ENCODE measurements at places on chromosomes 13 and 19. TPM values are rescaled to one million over a fixed set of nuclear protein-coding genes. Genes with fewer than 3 reads are reported as not detected.

DNA sequence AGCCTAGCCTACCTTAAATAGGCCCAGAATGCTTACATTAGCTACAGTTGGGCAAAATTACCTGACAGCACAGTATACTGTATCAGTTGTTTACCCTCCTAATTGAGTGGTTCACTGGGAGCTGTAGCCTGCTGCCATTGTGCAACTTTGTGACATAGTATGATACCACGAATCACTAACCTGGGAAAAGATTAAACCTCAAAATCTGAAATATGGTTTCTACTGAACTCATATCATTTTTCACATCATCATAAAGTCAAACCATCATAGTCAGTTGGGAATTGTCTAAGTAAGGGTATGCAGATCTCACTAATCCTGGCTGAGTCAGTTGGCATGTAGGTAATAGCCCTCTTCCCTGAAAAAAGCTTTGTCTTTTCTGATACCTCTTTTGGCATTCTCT is 9.2 kb downstream of the PAN3 start:
- DNase-seq = no peak

DNA sequence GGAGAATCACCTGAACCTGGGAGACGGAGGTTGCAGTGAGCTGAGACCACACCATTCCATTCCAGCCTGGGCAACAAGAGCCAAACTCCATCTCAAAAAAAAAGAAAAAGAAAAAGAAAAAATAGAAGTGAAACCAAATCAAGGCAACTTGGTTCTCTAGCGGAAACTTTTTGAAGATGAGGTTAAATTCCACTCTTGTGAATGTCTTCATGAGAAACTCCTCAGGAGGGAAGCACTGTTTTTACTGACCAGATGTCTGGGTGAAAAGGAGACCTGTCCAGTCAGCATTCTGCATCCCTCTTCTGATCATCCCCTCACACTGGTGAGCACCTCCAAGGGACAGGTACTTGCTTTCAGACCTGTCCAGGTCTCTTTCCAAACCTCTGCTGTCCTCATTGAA is 15.8 kb downstream of the BRD4 start:
- DNase-seq = no peak

GRCh38 chr19:7636691-7637373 is at the start of gene STXBP2:
Gene STXBP2, plus strand, starts transcription at chr19:7637110. Its CDS starts 40 bp downstream, at chr19:7637150.
- DNase-seq = peak; percentile 86

- no peak for DNase-seq
These were observed 1874.1 kb upstream of the PRR20A start for GRCh38 chr13:55266644-55267043.

KLK2 gene
- total RNA-seq = not detected

CD79A gene
- 0.36 TPM for total RNA-seq

TICAM1 gene
- 2.7 TPM for total RNA-seq

DNA sequence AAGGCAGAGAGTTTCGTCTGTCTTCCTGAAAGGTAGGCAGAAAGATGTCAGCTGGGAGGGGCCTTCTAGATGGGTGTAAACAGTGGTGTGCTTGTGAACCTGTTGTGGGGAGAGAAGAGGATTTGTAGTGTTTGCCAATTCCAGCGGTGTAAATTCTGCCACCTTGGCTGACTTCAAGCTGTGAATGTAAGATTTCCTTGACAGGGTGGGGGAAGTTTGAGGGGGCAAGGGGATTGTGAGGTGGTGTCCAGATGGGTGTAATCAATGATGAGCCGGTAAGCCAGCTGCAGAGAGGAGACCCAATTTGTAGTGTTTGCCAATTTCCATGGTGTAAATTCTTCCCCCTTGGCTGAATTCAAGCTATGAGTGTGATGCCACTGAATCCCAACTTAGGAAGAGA is 61.0 kb upstream of the ADGRE5 start:
- DNase-seq = no peak

GRCh38 chr13:97880311-97880675 is 73.2 kb upstream of the IPO5 start:
- peak; percentile 74 for DNase-seq

OCEL1 gene
- 3.3 TPM for total RNA-seq

DNA sequence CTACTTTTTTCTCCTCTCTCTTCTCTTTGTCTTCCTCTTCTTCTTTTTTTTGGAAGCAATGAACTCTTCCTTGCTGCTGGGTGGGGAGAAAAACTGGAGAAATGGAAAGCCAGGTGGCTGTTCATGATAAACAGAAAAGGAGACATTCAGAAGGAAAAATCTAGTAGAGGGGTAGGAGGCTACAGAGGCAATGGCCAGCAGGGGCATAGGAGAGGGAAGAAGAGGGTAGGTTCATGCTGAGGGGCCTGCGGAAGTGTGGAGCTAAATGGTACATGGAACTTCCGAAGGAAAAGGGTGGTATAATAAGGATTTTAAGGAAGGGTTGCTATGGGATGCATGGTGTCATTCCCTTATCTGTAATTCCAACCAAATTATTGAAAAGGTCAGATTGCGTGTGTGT is 17.5 kb upstream of the HS6ST3 start:
- DNase-seq = peak; percentile 8

CLASRP gene
- total RNA-seq = 17.1 TPM

ZNF575 gene
- 0.29 TPM for total RNA-seq

SLITRK6 gene
- 0.29 TPM for total RNA-seq

TIMM29 gene
- total RNA-seq = 34.8 TPM

- no peak for DNase-seq
These were observed 3.1 kb upstream of the NLRP13 start for GRCh38 chr19:55935206-55935605.

DNA sequence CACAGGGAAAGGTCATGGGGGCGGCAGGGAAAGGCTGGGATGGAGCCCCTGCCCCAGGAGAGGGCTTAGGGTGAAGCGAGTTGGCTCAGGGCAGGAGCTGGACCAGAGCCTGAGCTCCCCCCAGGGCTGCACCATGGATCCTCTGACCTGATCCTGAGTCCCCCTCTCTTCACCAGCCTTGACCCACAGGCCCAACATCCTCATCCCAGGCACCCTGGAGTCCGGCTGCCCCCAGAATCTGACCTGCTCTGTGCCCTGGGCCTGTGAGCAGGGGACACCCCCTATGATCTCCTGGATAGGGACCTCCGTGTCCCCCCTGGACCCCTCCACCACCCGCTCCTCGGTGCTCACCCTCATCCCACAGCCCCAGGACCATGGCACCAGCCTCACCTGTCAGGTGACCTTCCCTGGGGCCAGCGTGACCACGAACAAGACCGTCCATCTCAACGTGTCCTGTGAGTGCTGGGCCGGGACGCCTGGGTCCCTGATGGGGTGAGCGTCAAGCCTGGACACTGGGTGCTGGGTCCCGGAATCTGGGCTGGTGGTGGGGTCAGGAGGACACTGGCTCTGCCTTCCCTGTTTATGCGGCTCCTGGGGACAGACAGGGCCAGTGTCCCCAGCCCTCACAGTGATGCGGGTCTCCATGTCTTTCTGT is 842 bp downstream of the SIGLEC9 start:
- no peak for DNase-seq

DNA sequence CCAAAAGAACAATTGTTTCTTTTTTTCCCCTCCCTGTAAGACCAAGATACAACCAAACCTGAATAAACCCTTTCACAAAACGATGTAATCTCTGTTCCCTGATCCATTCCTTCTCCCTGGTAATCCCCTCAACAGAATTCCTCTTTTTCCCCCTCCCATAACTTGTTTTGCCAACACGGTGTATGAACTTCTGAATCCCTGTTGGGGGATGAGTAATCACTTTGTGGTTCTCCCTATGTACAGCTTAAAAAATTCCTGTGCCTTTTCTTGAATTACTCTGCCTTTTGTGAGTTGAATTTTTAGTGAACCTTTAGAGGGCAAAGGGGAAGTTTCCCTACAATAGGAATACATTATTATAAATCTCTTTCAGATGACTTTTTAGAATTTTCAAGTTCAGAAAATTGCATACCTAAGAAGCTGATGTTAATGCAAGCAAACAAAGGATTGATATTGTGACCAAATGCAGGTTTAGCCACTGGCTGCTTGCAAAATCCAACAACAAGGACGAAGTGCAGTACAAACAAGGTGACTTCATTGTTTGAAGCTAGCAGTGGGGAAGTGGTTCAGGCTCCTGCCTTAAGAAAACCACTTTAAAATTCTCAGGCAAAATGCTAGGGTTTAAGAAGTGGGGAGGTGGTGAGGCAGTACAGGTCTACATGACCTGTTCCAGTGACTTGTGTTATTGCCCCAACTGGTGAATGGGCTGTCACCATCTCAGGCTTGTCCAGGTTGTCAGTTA is 15.0 kb upstream of the EPSTI1 start:
- DNase-seq = no peak

EBI3 gene
- not detected for total RNA-seq

POLR2I gene
- total RNA-seq = 33.6 TPM

DNA sequence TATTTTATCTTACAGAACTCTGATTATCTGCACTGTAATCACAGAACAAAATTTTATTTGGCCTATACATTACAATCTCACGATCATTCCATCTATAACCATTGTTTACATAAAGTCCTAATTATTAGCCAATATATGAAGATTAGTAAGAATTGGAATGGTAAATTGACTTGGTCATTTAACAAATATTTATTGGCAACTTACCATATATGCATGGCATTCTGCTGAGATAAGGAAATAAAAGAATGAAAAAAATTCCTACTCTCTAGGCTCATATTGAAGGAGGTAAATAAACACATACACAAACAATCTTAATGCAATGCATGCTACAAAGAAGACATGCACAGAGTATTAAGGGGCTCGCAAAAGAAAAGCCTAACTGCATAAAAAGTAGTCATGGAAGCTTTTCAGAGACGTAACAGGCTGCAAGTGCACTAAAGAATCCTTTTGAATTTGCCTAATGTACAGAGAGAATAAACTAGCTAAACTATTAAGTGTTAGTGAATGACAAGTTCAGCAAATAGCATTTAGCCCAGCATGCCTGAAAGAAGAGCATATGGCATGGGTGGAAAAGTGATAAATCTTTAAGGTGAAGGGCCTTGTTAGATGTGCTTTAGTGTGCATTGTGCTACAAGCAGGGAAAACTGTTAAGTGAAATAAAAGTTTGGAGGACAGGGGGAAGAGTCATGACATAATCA is 1131.1 kb downstream of the PCDH9 start:
- no peak for DNase-seq

- peak; percentile 95 for DNase-seq
These were observed 112.3 kb downstream of the GADD45B start for GRCh38 chr19:2588081-2588777.

CBY2 gene
- not detected for total RNA-seq

C1QTNF9 gene
- not detected for total RNA-seq

GRCh38 chr19:32138416-32138815 is 207.0 kb upstream of the ZNF507 start:
- DNase-seq = no peak

DNA sequence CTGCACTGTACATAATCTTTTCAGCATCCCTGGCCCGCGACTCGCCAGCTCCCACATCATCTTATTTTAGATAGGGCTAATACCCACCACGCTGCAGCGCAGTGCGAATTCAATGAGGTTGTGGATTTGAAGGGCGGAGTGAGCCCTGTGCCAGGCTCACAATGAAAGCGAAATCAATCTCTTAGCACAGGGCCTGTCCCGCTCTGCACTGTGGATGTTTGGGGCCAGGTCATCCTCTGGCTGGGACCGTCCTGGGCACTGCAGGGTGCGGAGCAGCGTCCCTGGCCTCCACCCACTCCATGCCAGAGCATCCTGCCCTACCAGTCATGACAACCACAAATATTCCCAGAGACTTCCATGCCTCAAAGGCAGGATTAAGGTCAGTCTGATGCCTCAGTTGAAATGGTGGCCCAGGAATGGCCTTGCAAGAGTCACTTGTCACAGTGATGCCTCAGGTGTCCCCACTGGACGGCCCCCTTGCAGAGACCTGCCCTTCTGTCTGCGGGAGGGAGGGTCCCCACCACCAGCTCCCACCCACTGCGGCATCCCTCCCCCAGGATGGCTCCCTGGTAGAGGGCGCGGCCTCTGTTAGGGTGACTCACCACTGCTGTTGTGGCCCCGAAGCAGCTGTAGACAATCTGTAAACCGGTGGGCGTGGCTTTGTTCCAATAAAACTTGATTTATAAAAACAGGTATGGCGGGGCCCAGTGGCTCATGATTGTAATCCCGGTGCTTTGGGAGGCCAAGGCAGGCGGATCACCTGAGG is 5.6 kb downstream of the UHRF1 start:
- peak; percentile 99 for DNase-seq

DNA sequence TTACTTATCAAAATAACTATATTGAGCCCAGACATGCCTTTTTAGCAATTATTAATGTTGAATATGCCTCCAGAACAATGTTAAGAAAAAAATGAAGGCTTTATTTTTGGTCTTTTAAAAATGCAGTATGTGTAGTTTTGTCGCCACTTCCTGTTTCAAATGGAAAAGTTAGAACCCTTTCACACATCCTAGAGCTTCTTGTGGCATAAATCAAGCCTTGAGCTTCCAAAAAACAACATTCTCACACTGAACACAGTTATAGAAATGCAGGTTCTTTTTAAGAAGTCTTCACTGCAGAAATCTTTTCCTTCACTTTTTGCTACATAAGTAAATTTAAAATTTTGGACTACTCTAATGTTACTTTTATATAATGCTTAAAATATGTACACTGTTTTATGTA is 108.7 kb downstream of the ESD start:
- DNase-seq = no peak

DNA sequence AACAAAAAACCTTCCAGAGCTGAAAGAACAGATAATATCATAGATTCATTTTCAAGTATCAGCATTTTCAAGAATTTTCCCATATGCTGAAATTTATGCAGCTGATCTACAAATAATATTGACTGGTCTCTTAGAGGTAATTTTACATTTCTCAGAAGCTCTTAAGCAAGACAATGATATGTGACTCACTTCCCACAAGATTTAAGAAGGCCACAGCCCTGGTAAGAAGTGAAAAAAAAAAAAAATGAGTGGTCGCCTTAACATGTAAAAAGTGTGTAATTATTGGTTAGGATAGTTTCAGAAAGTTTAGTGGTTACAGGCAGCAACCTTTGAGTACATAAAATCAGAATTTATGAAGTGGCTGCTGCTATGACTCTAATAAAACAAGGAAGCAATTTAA is 54.5 kb downstream of the NUFIP1 start:
- no peak for DNase-seq

- DNase-seq = peak; percentile 50
These were observed 5.1 kb downstream of the TBCB start for GRCh38 chr19:36120092-36120983.

- no peak for DNase-seq
These were observed 13.8 kb downstream of the LILRB1 start for GRCh38 chr19:54644056-54644455.

DNA sequence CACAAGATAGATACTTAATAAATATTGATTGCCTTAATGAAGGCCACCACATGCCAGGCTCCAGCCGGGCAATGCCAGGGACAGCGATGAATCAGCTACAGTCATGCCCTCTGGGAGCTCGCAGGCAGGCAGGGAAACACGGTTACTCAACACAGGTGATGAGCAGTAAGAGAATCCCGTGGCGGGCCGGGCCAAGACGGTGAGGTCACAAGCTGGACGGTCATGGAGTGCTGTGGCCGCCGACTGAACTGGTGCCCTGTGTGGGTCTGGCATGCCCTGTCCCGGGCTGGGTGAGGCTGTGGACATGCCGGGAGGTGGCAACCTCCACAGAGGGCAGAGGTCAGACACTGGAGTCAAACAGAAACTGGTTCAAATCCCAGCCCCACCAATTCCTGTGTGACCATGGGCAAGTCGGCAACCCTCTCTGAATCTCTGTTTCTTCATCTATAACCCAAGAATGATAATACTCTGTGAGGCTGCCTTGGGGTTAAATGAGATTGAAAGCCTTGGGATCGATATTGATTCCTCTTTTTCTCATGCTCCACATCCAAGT is 13.2 kb upstream of the PAK4 start:
- peak; percentile 87 for DNase-seq

NLRP11 gene
- not detected for total RNA-seq

HOMER3 gene
- total RNA-seq = 107 TPM

VSIG10L gene
- 0.88 TPM for total RNA-seq

GRK1 gene
- not detected for total RNA-seq

- DNase-seq = no peak
These were observed 1.3 kb downstream of the ZNF616 start for GRCh38 chr19:52138278-52138982.

ZNF429 gene
- total RNA-seq = 9.4 TPM
